ENCODE measurements at places on chromosomes 7 and 10. TPM values are rescaled to one million over a fixed set of nuclear protein-coding genes. Genes with fewer than 3 reads are reported as not detected.

DNA sequence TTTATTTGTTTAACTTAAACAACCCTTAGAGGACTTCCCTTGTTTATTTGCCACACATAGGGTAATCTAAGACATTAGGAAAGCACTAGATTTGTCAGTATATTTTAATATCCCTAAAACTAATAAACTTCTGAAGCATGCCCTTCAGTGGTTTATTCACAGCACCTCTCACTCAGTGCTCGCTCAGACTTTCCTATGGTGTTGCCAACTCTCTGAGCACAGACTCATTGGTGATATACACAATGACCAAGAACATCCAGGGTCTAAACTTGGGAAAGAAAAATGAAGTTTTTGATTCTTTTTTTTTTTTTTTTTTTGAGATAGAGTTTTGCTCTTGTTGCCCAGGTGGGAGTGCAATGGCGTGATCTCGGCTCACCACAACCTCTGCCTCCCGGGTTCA lies 82.2 kb downstream of the RAB11FIP2 start:
- no peak for DNase-seq

DNA sequence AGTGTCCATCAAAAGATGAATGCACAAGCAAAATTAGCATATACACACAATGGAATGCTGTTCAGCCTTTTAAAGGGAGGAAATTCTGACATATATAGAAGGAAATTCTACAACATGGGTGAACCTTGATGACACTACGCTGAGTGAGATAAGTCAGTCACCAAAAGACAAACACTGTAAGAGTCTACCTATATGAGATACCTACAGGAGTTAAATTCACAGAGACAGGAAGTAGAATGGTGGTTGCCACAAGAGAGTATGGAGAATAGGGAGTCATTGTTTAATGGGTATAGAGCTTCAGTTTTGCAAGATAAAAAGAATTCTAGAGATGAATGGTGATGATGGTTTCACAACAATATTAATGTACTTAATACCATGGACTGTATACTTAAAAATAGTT lies 51.8 kb downstream of the HERC4 start:
- DNase-seq: no peak

DNA sequence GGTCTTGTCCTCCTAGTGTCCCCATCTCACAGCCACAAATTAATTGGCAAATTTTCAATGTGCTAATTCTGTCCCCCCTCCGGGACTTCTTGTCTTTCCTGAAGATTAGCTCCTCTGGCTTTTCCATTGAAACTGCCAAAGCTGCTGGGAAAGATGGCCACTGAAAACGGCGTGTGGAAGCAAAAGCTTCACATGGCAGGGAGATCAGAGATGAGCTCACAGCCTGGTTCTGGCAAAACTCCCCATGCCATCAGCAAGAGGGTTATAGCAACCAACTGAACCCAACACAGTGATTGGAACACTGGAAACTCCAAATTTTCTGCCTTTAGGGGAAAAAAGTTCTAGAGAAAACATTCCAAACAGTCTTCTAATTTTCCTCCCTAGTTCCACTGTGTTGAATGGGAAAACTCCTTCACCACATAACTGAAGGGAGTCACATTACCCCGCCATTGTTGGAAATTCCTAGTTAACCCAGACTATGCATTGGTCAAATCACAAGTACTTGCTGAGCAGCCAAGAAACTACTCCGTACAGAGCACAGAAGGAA lies 37.0 kb downstream of the NRAP start:
- no peak for DNase-seq

GRCh38 chr10:74379474-74379873 lies 228.5 kb downstream of the ADK start:
- no peak for DNase-seq

DNA sequence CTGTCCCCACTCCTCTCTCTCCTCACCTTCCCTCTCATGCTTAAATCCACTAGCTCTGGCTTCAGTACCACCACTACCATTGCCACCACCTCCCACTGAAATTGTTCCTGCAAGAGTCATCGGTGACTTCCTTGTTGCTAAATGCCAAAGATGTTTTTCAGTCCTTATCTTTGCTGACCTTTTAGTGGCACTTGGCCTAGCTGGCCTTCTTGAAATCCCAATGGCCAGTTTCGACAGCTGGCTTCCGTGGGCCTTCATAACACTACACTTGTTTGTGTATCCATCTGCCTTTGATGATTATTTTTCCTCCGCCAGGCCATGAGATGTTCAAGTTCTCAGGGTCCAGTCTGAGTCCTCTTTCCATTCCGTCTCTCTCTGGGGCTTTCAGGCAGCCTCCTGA lies 118.2 kb upstream of the NANOS1 start:
- DNase-seq: no peak

DNA sequence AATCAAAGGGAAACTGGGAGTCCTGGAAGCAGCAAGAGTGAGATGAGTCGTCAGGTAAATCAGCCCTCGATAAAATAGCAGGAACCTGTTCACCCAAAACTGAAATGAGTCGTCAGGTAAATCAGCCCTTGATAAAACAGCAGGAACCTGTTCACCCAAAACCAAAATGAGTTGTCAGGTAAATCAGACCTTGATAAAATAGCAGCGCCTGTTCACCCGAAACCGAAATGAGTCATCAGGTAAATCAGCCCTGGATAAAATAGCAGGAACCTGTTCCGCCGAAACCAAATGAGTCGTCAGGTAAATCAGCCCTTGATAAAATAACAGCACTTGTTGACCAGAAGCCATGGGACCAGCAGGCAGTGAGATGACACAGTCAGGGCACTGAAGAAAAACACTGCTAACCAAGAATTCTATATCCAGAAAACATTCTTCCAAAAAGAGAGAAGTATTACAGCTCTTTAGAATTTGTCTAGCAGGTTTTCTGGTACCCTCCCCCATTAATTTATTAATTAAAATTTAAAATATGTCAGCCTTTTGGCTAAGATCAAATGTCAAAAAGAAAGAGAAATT lies 3.4 kb upstream of the CYP2E1 start:
- no peak for DNase-seq

DNA sequence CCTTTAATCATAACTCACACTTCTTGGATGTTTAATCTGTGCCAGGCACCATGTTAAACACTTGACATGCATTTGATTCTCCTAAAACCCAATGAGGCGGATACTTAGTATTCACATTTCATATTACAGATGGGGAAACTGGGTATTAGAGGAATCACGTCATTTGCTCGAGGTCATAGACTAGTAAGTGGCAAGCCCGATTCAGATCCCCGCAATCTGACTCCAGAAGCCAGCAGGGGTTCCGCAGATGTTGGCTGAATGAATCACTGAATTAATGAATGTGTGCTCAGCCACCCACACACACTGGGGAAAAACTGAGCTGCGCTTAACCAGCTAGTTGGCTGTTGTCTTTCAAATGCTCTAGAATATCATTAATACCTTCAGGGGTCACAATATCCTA lies 22.5 kb upstream of the ENO4 start:
- no peak for DNase-seq

DNA sequence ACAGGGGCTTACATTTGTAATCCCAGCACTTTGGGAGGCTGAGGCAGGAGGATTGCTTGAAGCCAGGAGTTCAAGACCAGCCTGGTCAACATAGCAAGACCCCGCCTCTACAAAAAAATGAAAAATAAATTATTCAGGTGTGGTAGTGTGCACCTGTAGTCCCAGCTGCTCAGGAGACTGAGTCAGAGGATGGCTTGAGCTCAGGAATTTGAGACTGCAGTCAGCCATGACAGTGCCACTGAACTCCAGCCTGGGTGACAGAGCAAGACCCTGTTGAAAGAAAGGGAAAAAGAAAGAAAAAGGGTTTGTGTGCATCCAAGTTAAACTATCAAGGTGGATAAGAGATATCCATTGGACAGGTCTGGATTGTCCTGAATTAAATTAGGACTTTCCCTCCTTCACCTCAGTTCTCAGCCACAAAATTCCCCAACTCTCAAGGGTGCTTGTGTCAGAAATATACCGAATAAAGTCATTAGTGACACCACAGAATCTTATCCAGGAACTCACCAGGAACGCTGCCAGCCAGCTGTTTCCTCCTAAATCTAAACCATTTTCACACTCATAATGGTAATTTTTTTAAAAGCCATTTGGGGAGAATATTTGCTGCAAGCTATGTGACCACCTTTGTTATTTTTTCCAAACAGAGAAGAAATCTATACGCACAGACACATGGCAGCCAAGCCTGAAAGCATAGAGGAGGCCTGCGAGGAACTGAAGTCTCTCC lies 12.0 kb downstream of the AFAP1L2 start:
- DNase-seq: peak; percentile 58

WEE2 gene
- polyA plus RNA-seq: not detected

ADAM8 gene
- 1.2 TPM for polyA plus RNA-seq

All from sigmoid colon (tissue), 7 donors.